ENCODE measurements at places on chromosomes 4 and X.
A peak's percentile ranks its signal among the peaks of the same experiment; 100 is the strongest.

DNA sequence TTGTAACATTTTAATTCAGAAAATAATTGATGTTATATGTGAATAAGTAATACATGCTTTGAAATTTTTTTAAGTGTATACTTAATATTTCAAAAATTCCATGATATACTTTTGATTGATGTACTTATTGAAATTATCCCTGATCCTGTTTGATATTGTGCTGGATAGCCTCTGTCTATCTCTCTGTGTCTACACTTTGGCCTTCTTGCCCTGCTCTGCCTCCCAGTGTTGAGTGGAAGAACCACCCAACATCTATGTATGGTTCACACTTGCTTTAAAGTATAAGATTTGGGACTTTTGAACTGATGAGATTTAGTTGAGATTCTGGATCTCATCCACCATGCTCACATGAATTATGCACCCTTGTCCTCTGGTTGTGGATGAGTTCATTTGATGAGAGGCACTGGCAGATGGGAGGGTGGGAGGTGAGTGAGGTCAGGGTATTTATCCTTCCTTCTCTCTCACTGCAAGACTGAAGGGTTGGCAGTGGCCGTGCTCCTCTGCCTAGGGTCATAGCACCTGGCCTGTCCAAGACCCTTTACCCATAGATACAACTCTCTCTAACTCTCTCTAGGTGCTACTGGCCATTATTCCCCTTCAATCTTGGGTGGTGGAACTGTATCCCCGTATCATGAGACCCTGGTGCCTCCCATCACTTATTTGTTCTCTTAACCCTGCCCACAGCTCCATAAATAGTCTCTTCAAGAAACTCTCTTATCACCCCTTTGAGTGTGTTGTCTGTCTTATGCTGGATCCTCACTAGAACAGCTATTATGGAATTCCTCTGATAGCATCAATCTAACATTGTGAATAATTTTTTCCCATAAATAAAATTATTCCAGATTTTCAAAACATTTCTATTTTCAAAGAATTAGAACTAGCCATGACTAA lies 75.2 kb downstream of the CORIN start:
- DNase-seq, result no peak

DNA sequence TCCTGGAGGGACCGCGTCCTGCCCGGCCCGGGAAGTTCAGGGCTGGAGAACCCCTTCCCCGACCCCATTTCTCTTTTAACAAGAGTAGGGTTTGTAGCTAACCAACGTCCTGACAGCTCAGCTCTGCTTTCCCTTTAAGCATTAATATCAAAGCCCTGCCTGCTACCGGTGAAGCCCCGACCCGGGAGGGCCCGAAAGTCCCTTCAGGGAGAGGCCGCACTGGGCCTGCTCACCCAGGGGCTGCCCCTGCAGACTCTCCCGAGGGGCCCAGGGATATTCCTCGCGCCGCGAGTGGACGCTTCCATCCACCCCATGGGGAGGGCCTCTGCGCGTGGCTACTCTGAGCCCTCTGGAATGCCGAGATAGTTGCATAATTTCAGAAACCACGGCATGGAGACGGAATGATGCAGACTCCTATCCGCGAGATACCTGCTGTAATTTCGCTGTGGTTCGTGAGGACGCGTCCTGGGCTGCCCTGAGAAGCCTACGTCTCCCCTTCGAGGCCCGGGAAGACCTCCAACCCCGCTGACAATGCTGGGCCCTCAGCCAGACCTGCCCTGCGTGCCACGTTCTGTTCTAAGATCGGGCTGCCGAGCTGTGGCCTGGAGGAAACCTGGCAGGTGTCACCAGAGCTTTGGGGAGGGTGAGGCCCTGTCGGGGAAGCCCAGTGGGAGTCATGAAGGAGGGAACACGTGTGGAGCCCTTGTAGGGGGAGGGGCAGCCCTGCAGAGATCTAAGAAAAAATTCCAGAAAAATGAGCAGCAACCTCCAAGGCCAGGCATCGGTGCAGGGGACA lies 999 bp upstream of the CTBP1 start:
- DNase-seq, result peak; percentile 49

GRCh38 chrX:103157496-103158316 lies 57.2 kb upstream of the BEX4 start:
- peak; percentile 9 for DNase-seq

DNA sequence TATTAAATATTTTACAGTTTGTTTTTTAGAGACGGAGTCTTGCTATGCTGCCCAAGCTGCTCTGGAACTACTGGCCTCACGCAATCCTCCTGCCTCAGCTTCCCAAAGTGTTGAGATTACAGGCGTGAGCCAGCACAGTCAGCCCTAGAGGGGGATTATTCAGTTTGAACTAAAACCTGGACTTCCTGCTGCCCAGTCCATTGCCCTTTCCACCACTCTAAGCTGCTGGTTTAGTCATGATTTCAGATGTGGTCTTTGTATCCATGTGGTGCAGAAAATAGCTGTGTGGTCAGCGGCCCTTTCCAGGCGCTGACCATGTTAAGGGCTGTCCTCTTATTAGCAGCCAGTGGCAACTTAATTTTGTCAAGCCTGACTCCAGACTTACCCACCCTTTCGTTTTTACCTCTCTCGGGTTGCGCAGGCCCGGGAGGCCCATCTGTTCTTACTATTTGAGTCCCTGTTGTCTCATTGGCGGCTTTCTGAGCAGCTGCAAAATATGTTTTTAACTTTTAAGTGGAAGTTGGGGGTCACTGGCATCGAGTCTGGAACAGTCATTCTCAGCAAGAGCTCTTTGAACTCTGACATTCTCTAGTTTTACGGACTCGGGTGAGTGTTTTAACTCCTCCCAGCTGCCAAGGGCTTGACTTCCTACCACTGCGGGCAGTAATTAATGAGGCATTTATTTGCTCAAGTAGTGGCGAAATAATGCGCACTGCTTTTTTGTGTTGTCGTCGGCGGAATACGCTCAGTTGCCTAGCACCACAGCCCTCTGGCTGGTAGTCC lies 773 bp upstream of the VMA21 start:
- DNase-seq, result peak; percentile 51

DNA sequence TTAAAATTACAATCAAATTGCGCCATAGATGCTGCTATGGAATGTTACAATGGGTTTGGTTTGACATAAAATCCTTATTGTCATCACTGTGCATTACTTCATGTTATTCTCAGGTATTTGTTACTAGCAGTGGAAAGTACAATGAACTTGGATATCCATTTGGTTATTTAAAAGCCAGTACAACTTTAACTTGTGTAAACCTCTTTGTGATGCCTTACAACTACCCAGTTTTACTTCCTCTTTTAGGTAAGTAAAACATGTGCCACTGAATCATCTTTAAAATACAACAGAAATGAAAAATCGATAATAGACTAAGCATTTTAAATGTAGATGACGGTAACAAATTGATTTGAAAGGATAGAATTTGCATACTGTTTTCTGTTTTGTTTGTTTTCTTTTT lies 35.6 kb downstream of the INTS6L start:
- DNase-seq, result no peak

GRCh38 chr4:10031668-10032590 lies 10.6 kb upstream of the SLC2A9 start:
- no peak for DNase-seq

DNA sequence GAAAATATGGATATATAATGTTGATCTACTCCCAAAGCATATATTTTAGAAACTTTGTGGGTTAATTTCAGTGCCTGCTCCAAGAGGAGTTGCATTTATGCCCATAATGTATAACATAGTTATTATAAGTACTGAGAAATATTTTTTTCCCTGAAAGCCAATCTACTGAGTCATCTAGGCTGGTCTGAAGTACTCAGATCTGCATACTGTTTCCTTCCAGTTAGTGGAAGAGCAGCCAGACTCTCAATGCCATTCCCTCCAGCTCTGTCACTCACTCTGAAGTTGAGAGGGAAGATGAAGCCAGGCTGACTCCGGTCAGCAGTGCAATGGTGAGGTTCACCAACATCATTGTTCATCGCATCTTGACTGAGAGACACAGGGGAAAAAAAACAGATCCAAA lies 505.1 kb downstream of the PPARGC1A start:
- DNase-seq, result no peak

DNA sequence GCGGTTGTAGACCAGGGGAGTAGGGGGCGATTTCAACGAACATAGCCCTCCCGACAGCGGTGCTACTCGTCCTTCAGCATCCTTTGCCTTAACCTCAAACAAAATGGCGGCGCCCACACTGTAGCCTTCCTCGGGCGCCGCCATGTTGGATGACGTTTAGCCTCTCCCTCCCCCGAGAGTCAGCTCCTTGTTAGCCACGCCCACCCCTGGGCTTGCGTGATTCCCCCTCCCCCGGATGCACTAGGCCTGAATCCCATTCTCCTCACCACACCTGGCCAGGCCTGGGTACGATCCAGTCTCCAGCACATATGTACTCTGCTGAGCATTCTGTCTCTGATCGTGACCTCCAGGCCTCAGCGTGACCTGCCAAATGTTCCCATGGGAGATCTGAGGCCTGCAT lies 49.0 kb upstream of the ZNF157 start:
- DNase-seq, result no peak

DNA sequence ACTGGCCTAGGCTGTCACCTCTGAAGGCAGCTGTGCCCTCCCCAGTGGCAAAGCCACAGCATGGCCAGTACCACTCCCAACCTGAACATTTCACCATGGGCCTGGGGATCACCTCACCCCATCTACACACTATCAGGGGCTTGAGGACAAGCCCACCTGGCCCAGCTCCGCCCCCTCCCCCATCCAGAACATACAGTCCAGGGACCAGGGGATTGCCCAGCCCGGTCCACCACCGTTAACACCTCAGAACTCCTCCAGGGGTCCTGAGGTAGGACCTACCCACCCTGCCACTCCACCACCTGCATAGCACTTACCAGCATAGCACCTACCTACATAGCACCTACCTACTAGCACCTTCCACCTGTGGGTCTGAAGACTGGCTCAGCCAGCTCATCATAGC lies 179.8 kb downstream of the EDA start:
- DNase-seq, result no peak

- DNase-seq, result no peak
Measured at GRCh38 chr4:152539556-152540292, 3.8 kb upstream of the FBXW7 start.

DNA sequence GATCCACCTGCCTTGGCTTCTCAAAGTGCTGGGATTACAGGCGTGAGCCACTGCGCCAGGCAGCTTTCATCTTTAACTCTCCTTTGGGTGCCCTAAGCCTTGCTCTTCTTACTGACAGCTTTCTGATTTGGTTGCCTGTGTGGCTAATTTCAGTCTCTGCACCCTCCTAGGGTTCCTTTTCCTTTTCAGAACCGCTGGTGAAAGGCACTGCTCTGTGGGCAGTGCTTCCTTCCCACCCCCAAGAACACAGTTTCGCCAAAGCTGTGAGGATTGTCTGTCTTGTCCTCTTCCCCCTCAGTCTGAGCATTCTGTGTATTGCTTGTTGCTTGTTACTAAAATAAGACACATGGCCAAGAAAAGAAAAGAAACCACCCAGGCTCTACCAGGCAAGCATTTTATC lies 101.4 kb upstream of the FRMPD3 start:
- DNase-seq, result no peak

GRCh38 chr4:69759189-69759604 lies 1.2 kb downstream of the SULT1B1 start:
- no peak for DNase-seq

DNA sequence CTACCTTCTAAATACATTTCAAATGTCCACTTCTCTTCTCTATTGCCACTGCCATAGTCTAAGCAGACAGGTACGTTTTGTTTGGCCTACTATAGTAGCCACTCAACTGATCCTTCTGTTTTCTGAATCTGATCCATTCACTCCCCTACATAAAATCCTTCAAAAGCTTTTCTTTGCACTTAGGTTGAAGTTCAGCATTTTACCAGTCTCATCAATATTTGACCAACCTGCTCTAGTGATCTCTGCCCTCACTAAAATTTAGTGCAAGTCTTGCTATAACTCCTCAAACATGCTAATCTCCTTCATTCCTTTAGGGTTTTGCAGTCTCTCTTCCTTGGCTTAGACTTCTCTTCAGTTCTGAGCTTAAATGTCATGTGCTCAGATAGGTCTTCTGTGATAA lies 33.4 kb downstream of the EGF start:
- no peak for DNase-seq

DNA sequence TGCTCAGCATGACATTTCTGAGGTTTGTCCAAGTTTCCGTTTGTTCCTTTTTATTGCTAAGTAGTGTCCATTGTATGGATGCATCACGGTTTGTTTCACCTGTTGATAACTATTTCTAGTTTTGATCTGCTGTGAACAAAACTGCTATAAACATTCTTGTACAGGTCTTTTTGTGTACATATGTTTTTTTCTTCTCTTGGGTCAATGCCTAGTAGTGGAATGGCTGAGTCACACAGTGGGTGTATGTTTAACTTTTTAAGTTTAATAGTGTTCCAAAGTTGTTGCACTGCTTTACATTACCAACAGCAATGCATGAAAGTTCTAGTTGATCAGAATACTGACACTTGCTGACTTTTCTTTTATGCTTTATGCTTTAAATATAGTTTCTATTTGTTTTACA lies 76.7 kb downstream of the MAOB start:
- no peak for DNase-seq

- DNase-seq, result peak; percentile 65
Measured at GRCh38 chrX:102652031-102652688, 877 bp downstream of the GPRASP1 start.

DNA sequence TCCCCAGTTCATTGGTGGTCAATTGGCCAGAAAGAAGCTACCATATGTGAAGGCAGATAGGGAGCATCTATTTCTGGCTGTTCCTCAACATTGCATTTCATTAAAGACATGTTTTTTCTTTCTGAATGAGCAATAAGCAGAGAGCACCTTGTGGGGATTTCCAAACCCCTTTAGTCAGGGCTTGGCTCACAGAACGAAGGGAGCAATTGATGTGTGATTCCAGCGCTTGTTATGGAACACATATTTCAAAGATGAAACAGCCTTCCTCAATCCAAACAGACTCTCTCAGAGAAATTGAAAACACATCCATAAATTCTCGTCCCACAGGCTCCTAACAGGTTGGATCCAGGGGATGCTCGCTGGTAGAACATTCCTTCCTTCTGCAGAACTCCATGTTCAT lies 84.1 kb downstream of the CLCN4 start:
- no peak for DNase-seq

GRCh38 chr4:182048871-182049270 lies 194.3 kb upstream of the TENM3 start:
- no peak for DNase-seq

DNA sequence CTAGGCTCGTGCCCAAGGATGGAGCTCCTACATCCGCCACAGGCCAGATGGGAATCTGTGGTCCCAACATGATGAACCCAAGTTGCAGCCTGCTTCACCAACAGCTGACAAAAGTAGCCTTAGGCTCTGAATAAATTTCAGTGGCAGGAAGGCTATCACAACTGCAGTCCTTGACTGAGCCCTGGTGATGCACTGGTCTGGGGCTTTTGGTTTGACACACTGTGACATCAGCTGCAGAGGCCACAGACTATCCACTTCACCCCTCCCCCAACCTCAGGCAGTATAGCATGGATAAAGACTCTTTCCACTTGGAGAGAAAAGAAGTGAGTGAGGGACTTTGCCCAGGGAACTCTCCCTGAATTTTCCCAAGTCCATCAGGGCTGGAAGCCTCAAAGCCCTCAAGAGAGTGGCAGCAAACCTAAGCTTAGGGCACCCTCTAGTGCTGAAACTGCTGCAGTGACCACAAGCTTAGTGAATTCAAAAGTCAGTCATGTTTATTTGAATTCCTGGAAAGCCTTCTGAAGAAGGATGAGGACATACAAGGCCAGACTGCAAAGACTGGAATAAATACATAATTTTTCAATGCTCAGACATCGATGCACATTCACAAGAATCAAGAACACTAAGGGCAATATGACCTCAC lies 135.0 kb upstream of the TENT5D start:
- no peak for DNase-seq

GRCh38 chr4:179585761-179586160 lies 2143.5 kb upstream of the AGA start:
- no peak for DNase-seq

All from CD4-positive, alpha-beta T cell treated with Interleukin-15 for 4 hours (primary cell).